Nephron progenitor cell (in vitro differentiated cells): ENCODE measurements at places on chromosomes 1 and 21.
A peak's percentile ranks its signal among the peaks of the same experiment; 100 is the strongest.

DNA sequence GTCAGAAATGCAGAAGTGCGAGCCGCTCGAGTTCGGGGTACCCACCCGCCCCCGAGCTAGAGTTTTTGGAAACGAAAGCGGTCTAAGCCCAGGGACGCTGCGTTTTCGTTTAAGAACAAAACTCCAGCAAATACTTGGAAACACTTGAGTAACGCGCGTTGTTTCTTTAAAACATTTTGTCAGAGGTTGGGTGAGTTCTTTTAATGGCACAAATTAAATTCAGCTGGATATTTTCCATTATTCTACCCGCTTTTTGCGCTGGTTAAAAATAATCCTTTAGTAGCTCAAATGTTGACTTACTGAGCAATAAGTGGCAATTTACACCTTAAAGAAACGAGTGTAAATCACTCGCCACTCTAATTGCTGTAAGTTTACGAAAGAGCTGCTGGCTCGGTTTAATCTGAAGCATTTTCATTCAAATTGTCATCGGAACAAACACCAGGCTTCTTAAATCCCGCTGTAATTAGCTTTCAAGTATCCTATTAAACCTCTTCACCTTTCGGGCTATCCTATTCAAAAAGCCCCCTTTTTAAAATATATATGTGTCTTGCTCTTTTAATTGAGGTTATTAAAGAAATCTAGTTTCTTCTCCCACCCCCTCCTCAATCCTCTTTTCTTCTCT lies 1.5 kb downstream of the LHX8 start:
- peaks cover 100% of the 10 kb centered on the region for H3K27me3 ChIP-seq
- H3K4me1 ChIP-seq: peaks cover 46% of the 10 kb centered on the region
- no peak for DNase-seq
- H3K36me3 ChIP-seq: no peaks in the 10 kb centered on the region
- peak overlapping the region; percentile 71 for H3K4me3 ChIP-seq

DNA sequence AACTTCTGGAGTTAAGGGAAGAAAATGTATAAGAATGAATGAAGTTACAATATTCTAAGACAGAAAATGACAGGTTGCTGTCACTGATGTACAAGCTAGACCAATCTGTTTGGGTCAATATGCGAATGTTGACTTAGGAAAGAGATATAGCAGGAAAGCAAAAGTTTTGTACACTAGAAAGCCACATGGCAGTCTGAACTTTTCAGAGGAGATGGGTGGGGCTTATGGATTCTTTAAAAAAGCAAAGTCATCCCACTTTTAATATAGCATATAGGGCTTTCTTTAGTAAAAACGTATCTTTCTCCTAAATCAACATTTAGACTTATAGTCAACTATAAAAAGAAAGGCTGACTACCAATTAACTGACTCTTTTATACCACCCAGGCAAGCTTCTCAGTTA lies 381.2 kb downstream of the PTPRC start:
- no peaks in the 10 kb centered on the region for H3K36me3 ChIP-seq
- H3K4me1 ChIP-seq: no peaks in the 10 kb centered on the region
- no peak overlapping the region for H3K4me3 ChIP-seq
- H3K27ac ChIP-seq: no peak overlapping the region

GRCh38 chr1:157176591-157177121 lies 38.5 kb upstream of the ETV3 start:
- H3K4me1 ChIP-seq: peaks cover 52% of the 10 kb centered on the region
- H3K27ac ChIP-seq: peak overlapping the region; percentile 74
- peaks cover 16% of the 10 kb centered on the region for H3K27me3 ChIP-seq
- no peak for DNase-seq

- peaks cover under 1% of the 10 kb centered on the region for H3K27me3 ChIP-seq
- H3K36me3 ChIP-seq: peaks cover 4% of the 10 kb centered on the region
- peaks cover 10% of the 10 kb centered on the region for H3K4me1 ChIP-seq
- no peak for DNase-seq
- H3K4me3 ChIP-seq: no peak overlapping the region
Measured at GRCh38 chr1:80248886-80249285, 1242.4 kb upstream of the ADGRL4 start.

DNA sequence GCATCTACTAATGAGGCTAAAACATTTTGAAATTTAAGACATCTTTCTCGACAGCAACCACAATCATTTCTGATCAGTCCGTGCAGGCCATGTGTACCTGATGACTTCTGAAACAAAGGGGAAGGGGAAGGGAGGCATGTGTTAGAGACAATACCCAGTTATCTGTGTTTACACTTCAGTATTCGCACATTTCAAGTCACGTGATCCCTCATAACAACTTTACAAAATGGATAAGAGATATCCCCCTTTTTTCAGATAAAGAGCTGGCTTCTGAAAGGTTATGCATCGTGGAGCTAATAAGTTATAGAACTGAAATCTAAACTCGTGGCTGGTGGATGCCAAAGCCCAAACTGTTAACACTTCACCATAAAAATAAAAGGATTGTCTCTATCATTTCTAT lies 175.7 kb downstream of the CHRM3 start:
- DNase-seq: no peak
- H3K27me3 ChIP-seq: peaks cover 3% of the 10 kb centered on the region
- H3K4me1 ChIP-seq: no peaks in the 10 kb centered on the region
- no peak overlapping the region for H3K4me3 ChIP-seq

- DNase-seq: no peak
- no peak overlapping the region for H3K27ac ChIP-seq
- H3K4me1 ChIP-seq: no peaks in the 10 kb centered on the region
- H3K36me3 ChIP-seq: no peaks in the 10 kb centered on the region
Measured at GRCh38 chr21:26788790-26789189, 56.4 kb downstream of the ADAMTS1 start.

- H3K4me1 ChIP-seq: no peaks in the 10 kb centered on the region
- H3K27me3 ChIP-seq: peaks cover 3% of the 10 kb centered on the region
- H3K27ac ChIP-seq: no peak overlapping the region
- DNase-seq: no peak
Measured at GRCh38 chr1:54962612-54963395, 17.6 kb upstream of the TMEM61 start.

DNA sequence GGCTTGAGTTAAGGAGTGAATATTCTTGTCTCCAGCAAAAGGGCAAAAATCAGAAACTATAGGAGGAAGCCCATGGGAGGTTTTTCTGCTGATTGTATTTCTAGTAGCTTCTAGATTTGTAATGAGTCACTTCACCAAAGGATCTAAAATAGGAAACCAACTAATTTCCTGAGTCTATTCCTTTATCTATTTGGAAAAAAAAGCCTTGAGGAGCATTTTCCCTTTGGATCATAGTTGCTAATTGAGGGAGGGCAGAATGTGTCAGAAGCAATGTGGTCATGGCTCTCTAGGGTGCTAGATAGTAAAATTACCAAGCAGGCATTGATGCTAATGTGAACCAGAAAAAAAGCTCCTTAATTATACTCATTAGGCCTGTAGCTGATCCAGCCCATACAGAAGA lies at the start of gene OR10R2:
Gene OR10R2, plus strand, starts transcription at position 301 of the 400 bp plus-strand sequence. CDS start 106 bp downstream, outside the sequence.
- peaks cover 16% of the 10 kb centered on the region for H3K27me3 ChIP-seq
- no peak within 1 kb of the TSS for H3K27ac ChIP-seq
- no peak within 1 kb of the TSS for H3K4me3 ChIP-seq
- DNase-seq: no peak
- H3K36me3 ChIP-seq: no peaks in the 10 kb centered on the region

GRCh38 chr1:230280906-230281413 lies 145.2 kb downstream of the PGBD5 start:
- H3K27me3 ChIP-seq: peaks cover 7% of the 10 kb centered on the region
- H3K4me1 ChIP-seq: peaks cover 22% of the 10 kb centered on the region
- no peak overlapping the region for H3K4me3 ChIP-seq
- no peak overlapping the region for H3K27ac ChIP-seq

DNA sequence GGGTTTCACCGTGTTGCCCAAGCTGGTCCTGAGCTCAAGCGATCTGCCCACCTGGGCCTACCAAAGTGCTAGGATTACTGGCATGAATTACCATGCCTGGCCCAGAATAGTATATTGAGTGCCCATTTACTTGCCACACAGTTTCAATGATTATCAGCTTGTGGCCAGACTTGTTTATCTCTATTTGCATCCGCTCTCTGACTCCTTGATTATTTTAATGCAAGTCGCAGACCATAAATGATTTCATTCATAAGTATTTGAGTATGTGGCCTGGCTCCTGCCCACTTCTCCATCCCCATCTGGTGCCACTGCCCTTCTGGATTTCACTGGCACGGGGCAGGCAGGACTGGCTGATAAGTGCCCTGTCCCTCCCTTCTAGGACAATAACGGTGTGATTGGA lies 18.2 kb upstream of the TRNAU1AP start:
- no peaks in the 10 kb centered on the region for H3K27me3 ChIP-seq
- no peak overlapping the region for H3K4me3 ChIP-seq
- DNase-seq: no peak

DNA sequence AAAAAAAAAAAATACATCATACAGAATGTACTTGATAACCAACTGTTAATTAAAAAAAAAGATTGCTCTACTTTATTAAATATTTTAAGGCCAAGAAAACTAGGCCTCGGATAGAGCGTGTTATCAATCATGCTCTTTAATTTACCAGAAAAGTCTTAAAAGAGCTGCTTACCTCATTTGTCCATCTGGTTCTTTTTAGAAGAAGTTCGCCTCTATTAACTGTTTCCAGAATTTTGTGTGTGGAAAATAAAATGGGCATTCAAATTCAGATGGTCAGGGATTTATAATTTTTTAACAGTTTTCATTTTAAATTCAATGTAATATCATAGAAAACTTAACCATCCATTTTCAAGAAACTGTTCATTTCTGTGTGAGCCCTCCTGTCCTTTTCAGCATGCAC lies 53.8 kb downstream of the KCNK1 start:
- H3K4me1 ChIP-seq: no peaks in the 10 kb centered on the region
- H3K4me3 ChIP-seq: no peak overlapping the region
- DNase-seq: no peak

DNA sequence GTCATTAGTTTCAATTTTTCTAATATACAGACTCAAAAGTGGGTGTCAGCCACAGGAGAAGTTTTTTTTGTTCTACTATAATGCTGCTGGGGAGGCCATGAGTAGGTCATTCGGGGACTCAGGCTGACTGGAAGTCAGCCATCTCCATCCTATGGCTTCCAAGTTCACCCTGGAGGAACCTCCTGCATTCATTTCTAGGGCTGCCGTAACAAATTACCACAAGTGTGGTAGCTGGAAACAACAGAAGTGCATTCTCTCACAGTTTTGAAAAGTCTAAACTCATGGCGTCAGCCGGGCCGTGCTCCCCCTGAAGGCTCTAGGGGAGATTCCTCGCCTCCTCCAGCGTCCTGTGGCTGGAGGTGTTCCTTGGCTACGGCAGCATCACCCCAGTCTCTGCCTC lies 17.7 kb downstream of the AGT start:
- H3K27ac ChIP-seq: no peak overlapping the region
- peaks cover 5% of the 10 kb centered on the region for H3K4me1 ChIP-seq
- H3K36me3 ChIP-seq: peaks cover 23% of the 10 kb centered on the region
- no peak overlapping the region for H3K4me3 ChIP-seq
- DNase-seq: no peak

GRCh38 chr1:247681288-247681897 lies 1.9 kb upstream of the OR13G1 start:
- no peaks in the 10 kb centered on the region for H3K4me1 ChIP-seq
- H3K4me3 ChIP-seq: no peak overlapping the region
- H3K27me3 ChIP-seq: no peaks in the 10 kb centered on the region
- DNase-seq: peak; percentile 61
- no peak overlapping the region for H3K27ac ChIP-seq

DNA sequence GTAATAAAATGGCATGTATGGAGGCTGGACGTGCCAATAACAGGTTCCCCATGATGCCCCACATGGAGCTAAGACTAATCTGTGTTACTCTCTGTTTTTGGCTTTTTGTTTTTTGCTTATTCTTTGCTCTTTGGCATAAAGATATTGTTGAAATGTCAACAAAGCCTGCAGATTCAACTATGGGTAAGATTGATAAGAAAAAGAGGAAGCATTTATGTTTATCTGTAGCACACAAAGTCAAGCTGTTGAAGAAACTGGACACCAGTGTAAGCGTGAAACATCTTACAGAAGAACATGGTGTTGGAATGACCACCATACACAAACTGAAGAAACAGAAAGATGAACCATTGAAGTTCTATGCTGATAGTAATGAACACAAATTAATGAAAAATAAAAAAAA lies 402.7 kb downstream of the LTN1 start:
- H3K4me3 ChIP-seq: no peak overlapping the region
- no peaks in the 10 kb centered on the region for H3K36me3 ChIP-seq
- no peaks in the 10 kb centered on the region for H3K4me1 ChIP-seq
- DNase-seq: no peak

DNA sequence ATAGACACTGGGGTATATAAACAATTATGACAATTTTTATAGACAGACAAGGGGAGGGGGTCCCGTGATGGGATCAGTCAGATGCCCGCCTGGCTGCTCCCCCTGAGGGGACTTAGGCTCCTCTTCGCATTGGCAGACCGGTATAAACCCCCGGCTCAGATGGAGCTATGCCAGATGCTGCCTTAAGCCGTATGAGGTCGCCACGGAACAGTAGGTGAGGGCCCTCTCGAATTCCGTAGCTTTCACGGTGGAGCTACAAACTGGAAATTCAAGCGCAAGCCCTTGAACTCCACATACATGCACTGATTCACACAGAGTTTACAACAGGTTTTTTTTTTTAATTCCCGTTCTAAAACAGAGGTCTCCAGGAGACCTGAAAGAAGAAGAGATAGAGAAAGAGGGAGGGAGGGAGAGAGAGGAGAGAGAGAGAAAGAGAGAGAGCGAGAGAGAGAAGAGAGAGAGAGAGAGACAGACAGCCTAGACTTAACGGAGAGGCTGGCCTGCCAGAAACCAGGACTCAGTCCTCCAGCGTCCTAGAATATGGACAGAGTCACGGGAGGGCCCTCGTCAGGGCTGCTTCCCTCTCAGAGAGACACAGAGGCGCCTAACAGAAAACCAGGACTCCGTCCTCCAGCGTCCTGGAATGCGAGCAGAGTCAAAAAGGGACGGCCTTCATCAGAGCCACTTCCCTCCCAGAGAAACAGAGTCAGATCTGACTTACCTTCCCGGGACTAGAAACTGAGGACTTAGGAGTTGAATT lies 24.4 kb upstream of the TMEM54 start:
- H3K36me3 ChIP-seq: no peaks in the 10 kb centered on the region
- H3K27ac ChIP-seq: peak overlapping the region; percentile 82
- peaks cover 45% of the 10 kb centered on the region for H3K4me1 ChIP-seq
- peak; percentile 46 for DNase-seq
- peak overlapping the region; percentile 79 for H3K4me3 ChIP-seq

DNA sequence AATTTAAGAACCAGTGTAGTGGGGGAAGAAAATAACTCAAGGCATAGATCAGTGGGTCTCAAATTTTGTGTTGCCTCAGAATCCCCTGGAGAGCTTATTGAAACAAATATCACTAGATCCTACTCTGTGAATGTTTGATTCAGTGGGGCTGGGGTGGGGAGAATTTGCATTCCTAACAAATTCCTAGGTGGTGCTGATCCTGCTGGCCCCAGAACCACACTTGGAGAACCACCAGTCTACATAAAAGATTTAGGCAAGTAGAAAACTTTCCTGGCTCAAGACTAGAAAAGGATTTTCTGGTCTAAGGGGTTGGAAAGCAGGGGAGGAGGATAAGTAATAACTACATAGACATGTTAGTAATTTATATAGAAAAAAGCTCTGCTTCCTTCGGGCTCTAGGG lies 34.1 kb upstream of the C1orf21 start:
- H3K27me3 ChIP-seq: peaks cover 9% of the 10 kb centered on the region
- H3K4me3 ChIP-seq: no peak overlapping the region
- H3K36me3 ChIP-seq: no peaks in the 10 kb centered on the region

- H3K27me3 ChIP-seq: no peaks in the 10 kb centered on the region
- peaks cover 75% of the 10 kb centered on the region for H3K4me1 ChIP-seq
- no peak for DNase-seq
- peak overlapping the region; percentile 89 for H3K4me3 ChIP-seq
Measured at GRCh38 chr1:54407154-54407403, 885 bp upstream of the SSBP3 start.

GRCh38 chr1:37794372-37795339 lies 1.0 kb downstream of the MANEAL start:
- no peak overlapping the region for H3K27ac ChIP-seq
- no peak for DNase-seq
- H3K4me3 ChIP-seq: peak overlapping the region; percentile 71
- H3K36me3 ChIP-seq: no peaks in the 10 kb centered on the region
- peaks cover 72% of the 10 kb centered on the region for H3K27me3 ChIP-seq
